ENCODE measurements at places on chromosomes 11 and 22. TPM values are rescaled to one million over a fixed set of nuclear protein-coding genes. Genes with fewer than 3 reads are reported as not detected.

Gene OR5P2
- not detected for total RNA-seq

Gene ABCC8
- 13.0 TPM for total RNA-seq

Gene APOBEC3B
- not detected for total RNA-seq

Gene MPZL2
- 165 TPM for total RNA-seq

Gene IGLL5
- total RNA-seq, result 1.7 TPM

Measured in vagina (tissue), 2 donors.